ENCODE measurements at places on chromosomes 6 and 20.
A peak's percentile ranks its signal among the peaks of the same experiment; 100 is the strongest.

DNA sequence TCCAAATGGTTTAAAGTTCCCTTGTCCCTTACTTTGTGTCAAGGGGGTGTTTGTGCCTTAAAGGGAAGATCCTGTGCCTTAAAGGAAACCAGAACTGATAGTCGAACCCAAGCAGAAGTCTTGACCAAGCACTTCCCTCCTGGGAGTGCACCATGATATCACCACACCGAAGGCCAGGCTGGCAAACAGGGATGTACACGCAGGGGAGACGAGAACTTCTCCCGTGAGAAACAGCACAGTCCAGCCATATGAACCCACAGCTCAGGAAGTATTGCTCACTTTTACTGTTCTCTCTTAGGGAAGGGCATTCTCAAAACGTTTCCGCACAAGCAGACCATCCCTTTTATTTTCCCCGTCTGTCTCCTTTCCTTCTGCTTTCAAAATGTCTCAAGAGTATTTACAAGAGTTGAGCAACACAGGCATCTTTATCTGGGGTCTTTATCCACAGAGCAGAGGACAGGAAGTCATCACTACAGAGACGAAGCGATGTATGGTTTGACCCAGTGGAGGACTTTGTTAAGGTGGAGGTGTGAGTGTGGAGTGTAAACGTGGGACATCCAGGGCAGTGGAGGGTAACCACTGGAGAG, 12.8 kb upstream of the SERPINB1 start:
- ATAC-seq = no peak

GRCh38 chr6:69693762-69694161, 103.0 kb downstream of the LMBRD1 start:
- no peak for ATAC-seq

- no peak for ATAC-seq
These were observed 163.2 kb upstream of the RNF217 start for GRCh38 chr6:124798942-124799496.

- no peak for ATAC-seq
These were observed 18.7 kb upstream of the HCK start for GRCh38 chr20:32033316-32033715.

DNA sequence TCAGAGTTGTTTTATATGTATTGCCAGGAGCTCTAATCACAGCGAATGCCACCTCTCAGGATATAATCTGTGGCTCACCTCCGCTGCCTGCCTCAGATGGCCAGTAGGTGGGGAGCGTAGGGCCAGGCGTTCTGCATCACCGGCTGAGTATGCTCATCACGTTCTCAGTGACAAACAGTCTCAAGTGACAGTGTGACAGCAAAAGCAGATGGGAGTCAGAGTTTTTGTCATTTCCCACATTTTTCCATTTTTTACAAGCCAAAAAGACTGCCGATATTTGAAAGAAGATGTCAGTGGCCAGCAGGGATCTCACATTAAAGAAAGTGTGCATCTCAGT, 208.7 kb downstream of the ALDH8A1 start:
- ATAC-seq = no peak

DNA sequence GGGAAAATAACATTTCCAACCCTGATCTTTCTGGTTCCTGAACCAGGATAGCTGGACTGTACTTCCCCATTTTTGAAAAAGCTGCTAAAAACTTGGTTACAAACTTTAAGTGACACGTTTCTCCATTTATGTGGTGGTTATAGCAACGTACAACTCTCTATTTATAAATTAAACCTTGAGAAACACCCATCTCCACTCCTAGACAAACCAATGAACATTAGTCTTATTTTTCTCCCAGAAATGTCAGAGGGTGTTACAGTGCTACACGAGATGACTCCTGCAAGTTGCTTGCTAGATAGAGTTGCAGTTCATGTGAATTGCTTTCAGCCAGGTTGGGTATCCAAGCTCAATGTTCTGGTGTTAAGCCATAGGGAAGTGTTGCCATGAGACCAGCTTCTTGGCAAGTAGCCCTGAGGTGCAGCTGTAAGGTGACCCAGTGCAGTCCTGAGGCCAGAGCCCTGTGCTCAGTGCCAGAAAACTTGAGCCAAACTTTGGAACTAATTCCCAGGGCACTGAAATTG, 51.3 kb upstream of the REV3L start:
- ATAC-seq = no peak

GRCh38 chr6:33407132-33407718, 3.6 kb upstream of the PHF1 start:
- no peak for ATAC-seq

- ATAC-seq = no peak
These were observed 12.3 kb downstream of the PXT1 start for GRCh38 chr6:36430351-36430750.

GRCh38 chr20:2342243-2342642, 38.5 kb upstream of the TGM6 start:
- ATAC-seq = no peak

DNA sequence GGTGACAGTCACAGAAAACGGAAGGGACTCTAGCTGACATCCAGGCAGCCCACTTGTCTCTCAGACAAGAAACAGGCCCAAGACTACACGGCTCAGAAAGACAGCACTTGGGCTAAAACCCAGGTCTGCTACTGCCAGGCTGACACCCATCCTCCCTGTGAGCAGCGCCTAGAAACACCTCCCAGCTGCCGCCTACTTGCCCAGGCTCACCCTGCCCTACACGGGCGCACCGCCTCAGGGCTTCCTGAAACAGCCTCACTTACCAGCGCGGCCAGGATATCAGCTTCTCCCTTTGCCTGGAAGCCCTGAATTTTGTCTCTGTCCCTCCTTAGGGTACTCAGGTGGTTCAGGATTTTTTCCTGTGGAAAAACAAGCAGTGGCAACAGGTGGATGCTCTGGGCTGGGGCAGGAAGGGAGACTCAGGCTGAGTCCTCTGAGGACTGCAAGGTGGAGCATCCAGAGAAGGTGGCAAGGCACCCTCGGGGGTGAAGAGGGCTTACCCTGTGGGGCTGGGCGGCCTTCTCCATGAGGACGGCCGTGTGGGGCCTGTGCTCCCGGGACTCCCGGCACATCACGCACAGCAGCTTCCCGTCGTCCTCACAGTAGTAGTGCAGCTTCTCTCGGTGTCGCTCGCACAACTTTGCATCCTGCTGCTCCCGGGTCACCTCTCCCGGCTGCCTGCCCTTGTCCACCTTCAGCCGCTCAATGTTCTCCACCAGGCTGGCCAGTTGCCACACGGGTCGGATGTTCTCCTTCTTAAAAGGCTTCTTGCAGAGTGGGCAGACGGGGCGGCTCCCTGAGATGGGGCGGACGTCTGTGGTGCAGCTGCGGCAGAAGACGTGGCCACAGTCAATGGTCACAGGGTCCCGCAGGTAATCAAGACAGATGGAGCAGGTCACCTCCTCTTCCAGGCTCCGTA, 14.8 kb downstream of the TRIM26 start:
- no peak for ATAC-seq

- ATAC-seq = no peak
These were observed 19.5 kb upstream of the GMDS start for GRCh38 chr6:2264932-2265331.

DNA sequence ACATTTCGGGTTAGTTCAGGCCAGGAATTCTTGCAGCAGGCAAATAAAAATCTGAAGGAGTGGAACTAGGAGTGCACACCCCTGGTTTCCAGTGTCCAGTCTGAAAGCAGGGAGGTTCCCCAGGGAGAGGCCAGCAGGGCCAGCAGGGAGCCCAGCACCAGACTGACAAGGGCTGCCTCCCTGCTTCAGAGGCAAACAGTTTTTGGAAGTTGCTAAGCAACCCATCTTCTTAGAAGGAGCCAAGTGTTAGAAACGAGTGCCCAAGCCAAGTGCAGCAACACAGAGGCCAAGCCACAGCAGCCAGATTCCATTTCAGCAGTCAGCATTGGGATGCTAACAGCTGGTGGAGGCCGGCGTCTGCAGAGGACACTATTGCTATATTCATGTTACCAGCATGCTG, 179.1 kb downstream of the SYNDIG1 start:
- no peak for ATAC-seq

DNA sequence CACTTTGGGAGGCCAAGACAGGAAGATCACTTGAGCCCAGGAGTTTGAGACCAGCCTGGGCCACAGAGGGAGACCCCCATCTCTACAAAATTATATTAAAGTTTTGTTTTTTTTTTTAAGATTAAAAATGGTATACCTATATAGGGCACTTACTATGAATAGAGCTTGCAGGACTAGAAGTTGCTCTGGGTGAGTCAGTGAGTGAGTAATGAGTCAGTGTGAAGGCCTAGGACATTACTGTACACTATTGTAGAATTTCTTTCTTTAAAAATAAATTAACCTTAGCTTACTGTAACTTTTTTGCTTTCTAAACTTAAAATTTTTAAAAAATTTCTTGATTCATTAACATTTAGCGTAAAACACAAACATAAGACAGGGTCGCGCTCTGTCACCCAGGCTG, 29.7 kb downstream of the STK35 start:
- ATAC-seq = peak; percentile 44

DNA sequence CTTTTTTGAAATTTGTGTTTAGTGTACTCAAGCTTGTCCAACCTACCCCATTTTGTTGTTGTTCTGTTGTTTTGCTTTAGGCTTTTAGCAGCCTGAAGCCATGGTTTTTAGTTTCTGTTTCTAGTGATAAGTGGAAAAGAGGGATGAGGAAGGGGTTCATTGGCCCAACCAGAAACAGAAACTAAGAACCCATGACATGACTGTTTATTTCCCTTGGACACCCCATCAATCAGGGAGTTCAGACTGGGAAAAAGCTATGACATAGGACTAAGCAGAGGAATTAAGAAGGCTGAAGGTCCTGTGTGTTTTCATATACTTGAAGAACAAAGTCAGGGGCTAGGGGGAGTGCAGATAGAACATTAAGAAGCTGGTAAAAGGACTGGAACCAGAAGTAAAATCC, 194.5 kb upstream of the THEMIS start:
- no peak for ATAC-seq

DNA sequence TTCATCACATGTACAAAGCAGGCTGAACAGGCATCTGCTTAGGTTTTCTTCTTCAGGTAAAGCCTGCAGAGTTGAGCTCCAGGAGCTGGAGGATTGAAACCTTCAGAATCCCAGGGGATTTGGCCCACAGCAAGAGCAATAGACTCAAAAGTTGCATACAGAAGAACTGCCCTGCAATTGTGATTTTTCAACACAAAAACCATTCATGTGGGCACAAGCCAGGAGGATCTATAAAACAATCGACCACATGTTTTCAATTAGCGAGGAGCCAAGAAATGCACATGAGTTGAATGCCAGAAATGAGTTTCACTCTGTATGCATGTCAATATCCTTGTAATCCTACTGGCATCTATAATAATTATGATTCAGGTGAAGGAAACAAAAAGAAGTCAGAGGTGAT, 576.4 kb downstream of the HDGFL1 start:
- ATAC-seq = no peak

DNA sequence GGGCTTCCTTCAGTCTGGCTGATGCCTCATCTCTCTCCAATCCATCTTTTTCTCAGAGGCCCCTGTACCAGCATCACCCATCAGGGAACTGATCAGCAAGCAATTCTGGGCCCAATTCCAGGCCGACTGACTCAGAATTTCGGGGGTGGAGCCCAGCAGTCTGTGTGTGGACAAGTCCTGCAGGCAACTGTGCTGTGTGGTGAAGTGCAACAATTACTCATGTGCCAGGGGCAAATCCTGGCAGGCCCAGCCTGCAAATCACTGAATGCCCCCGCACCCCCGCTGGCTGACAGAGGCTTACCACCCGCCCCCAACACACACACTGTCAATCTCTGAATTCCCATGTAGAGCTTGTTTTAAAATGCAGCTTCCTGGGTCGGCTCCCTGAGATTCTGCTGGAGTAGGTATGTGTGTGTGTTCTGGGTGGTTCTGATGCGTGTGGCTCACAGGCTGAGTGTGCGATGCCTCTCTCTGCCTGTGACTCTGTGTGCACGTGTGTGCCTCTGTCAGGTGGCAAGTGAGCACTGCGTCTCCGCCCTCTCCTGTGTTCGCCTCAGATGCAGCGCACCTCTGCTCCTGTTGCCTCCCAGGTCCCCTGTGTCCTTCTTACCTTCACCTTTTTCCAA, 45.4 kb downstream of the SSR1 start:
- no peak for ATAC-seq

GRCh38 chr6:36049582-36049981, 22.0 kb downstream of the MAPK14 start:
- no peak for ATAC-seq

DNA sequence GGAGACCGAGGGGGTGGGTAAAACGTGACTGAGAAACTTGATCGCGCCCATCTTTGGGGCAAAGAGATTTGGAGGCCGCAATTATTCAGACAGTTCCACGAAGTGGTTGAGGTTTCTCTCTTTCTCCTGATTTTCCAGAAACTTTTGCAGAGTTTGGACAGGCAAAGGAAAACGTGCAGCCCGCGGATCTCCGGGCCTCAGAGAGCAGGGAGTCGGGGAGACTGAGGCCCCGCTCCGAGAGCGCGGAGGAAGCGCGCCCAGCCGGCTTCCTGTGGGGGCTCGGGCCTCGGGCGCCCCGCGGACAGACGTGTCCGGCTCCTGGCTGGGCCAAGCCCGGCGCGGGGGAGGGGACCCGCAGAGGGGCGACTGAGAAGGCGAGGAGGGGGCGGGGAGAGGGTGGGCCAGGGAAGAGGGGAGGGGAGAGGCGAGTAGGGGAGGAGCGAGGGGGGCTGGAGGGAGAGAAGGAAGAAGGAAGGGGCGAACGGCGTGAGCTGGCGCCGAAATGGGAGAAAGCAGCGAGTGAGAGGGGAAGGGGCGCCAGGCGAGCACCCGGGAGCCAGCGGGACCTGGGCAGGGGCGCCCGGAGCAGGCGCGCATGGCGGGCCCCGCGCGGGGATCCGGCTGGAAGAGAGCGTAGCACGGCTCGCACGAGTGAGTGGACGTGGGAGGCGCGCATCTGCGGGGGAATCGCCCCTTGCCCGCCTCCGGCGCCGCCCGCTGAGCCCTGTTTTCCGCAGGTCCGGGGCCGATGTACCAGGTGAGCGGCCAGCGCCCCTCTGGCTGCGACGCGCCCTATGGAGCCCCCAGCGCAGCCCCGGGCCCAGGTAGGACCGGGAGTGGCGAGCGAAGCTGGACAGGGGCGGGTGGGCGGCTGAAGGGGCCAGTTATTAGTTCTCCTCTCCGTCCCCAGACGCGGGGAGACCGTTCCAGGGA, at the start of gene MDFI:
MDFI (plus strand) TSS at position 467 of the 933 bp plus-strand sequence; CDS start at position 749, 282 bp downstream.
- ATAC-seq = no peak

DNA sequence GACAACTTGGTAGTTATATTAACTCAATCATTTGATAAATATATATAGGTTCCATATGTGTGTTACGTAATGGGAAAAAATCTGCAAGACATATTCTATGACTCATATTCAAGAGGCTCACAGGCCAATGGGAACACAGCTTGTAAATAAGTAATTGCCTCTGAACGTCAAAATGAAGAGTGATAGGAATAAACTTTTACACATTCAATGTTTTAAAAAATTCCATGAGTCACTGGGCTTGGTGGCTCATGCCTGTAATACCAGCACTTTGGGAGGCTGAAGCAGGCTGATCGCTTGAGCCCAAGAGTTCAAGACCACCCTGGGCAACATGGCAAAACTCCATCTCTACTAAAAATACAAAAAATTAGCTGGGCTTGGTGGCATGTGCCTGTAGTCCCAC, 209.4 kb upstream of the MCHR2 start:
- no peak for ATAC-seq

- no peak for ATAC-seq
These were observed 675.2 kb upstream of the FLRT3 start for GRCh38 chr20:15012566-15012965.

- no peak for ATAC-seq
These were observed 24.8 kb upstream of the MYT1 start for GRCh38 chr20:64139199-64140060.

- peak; percentile 87 for ATAC-seq
These were observed at the start of gene RRAGD for GRCh38 chr6:89412071-89413005. Gene RRAGD, minus strand, starts transcription at chr6:89412273. Its CDS starts 280 bp downstream, at chr6:89411993.

- peak; percentile 27 for ATAC-seq
These were observed 57.9 kb downstream of the SESN1 start for GRCh38 chr6:109036574-109037294.
